ENCODE measurements at places on chromosomes 11 and 22.

GRCh38 chr22:49701380-49702067 lies 126.1 kb downstream of the BRD1 start:
- no peak for DNase-seq

DNA sequence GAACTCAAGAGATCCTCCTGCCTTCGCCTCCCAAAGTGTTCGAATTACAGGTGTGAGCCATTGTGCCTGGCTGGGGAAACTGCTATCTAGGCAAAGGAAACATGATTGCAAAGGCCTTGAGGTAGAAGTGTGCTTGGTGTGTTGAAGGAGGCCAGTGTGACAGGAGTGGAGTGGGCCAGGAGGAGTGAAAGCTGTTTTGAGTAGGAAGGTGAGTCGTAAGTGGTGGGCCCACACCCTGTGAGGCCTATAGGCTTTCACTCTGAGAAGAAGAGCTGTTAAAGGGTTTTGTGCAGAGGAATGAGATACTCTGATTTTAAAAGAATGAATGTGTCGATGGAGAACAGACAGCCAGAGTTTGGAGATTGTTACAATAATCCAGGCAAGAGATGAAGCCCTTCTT lies 43.4 kb downstream of the WEE1 start:
- DNase-seq: no peak

- DNase-seq: no peak
These were observed 367.9 kb downstream of the MN1 start for GRCh38 chr22:27433585-27434190.

- no peak for DNase-seq
These were observed 13.4 kb downstream of the CCDC134 start for GRCh38 chr22:41813726-41814410.

GRCh38 chr22:25359601-25360261 lies 140.3 kb downstream of the CRYBB2 start:
- no peak for DNase-seq

DNA sequence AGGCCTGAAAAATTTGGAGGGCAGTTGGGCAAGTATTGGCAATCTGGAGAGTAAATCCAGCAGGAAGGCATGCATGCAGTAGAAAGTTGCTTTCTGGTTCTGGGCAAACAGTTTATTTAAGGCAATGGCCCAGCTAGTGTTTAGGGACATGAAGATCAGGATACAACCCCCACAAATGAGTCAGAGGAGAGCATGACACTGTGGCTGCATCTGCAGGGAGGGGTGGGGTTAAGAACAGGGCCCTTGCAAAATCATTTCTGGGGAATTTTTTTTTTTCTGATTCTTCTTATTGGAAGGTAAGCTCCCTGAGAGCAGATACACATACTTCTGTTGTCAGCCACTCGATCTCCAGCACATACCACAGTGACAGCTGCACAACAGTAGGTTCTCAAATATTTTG lies 61.1 kb downstream of the FDX1 start:
- no peak for DNase-seq
